ENCODE measurements at places on chromosomes 16 and 17.

DNA sequence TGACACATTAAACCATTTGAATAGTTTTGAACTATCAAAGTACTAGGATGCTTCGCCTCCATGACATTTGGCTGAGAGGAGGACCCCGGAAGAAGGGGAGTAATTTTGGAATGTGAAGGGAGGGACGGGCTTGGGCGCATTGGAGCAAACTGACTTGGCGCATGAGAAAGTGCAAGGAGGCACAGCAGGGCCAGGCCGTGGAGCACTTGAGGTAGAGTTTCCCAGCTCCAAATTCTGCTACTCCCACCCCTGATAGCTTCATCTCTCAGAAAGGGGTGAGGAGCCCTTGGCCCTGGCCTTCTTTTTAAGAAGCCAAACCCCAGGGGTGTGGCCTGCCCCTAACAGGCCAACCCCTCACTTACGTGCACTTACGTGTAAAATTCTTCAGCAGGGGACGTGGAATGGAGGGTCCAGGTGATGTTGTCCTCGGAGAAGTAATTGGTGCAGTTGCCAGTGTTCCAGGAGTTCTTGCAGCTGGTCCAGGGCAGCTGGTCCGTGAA lies 17.7 kb downstream of the SLC6A4 start:
- DNase-seq = no peak

- no peak for DNase-seq
Measured at GRCh38 chr17:75778861-75779249, 5.8 kb upstream of the UNK start.

- no peak for DNase-seq
Measured at GRCh38 chr17:20059728-20060188, 50.6 kb downstream of the SPECC1 start.

GRCh38 chr17:76414334-76415295 lies 30.2 kb downstream of the SPHK1 start:
- DNase-seq = peak; percentile 98

- DNase-seq = no peak
Measured at GRCh38 chr16:15807603-15808009, 49.2 kb downstream of the MYH11 start.

- DNase-seq = peak; percentile 82
Measured at GRCh38 chr17:16286947-16287562, 66.2 kb downstream of the CENPV start.

GRCh38 chr16:73864868-73865267 lies 431.7 kb upstream of the PSMD7 start:
- DNase-seq = no peak

DNA sequence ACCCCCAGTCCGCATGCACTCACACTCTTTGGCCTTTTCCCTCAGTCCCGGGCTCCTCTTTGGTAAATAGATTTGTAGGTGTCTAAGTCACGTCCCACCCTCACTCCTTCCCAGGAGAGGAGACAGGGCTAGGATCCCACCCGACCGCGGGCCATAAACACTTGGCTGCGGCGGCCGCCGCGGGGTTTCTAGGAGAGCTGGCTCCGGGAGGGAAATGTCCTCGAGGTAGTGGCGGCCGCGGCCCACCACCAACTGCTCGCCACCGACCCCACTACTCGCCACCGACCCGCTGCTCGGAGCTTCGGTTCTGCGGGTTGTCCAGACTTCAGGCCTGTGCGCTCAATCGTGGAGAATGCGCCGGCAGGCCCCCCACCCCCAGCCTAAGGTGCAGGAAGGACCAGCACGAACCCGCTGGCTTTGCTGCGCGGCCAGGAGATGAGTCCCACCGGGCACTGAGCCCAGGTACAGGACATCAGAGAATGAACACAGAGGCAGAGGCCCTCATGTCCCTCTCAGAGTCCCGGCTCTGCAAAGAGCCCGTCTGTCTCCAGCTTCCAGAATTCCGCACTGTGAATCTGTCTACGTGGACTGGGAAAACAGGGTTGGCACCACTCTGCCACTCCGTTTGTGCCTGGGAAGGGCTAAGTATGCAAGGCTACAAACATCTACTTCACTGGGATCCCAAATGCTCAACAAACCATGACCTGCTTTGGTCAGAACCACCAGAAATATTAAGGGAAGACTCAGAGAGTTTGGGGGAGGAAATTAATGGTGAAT lies 2.5 kb downstream of the PRAC2 start:
- no peak for DNase-seq

- no peak for DNase-seq
Measured at GRCh38 chr17:47611372-47612350, 38.1 kb upstream of the KPNB1 start.

DNA sequence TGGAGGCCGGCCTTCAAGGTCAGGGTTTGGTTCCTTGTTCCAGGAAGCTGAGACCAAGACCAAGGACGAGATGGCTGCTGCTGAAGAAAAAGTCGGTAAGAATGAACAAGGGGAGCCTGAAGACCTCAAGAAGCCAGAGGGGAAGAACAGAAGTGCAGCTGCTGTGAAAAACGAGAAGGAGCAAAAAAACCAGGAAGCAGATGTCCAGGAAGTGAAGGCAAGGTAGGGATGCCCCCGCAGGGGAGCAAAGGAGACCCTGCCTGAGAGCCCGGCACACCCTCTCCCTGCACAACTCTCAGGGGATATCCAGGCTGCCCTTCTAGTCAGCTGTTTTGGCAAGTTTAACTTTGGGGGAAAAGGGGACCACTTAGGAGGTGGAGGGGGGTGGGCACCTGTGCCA lies 29.0 kb downstream of the RNF213 start:
- no peak for DNase-seq

DNA sequence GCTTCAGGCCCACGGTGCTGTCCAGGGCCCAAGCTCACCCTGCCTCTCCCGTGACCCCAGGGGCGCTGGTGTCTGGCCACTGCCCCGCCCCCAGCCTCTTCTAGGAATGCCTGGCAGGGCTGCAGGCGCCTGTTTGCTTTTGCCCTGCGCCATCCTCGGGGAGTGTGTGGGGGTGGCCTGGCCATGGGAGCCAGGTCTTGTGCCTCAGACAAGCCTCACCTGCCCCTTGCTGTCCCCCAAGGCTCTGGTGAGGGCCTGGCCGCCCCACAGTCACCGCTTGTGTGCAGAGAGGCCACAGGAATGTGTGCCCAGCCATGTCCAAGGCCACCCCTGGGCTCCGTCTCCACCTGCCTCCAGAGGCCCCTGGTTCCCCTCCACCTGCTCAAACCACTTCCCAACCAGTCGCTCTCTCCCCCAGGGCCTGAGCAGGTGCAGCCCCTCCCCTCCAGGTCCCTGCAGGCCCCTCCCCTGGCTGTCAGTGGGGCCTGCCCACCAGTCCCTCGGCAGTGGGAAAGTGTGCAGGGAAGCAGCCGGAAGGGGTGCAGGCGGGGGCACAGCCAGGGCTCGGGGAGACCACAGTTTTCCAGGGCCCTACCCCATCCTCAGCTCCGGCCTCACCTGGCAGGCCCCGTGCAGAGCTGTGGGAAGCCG lies 841 bp upstream of the IGFALS start:
- no peak for DNase-seq
